Type B pancreatic cell (in vitro differentiated cells): ENCODE measurements at places on chromosomes 3 and 15.

- no peak for DNase-seq
These were observed 237.4 kb upstream of the UMPS start for GRCh38 chr3:124492824-124493223.

DNA sequence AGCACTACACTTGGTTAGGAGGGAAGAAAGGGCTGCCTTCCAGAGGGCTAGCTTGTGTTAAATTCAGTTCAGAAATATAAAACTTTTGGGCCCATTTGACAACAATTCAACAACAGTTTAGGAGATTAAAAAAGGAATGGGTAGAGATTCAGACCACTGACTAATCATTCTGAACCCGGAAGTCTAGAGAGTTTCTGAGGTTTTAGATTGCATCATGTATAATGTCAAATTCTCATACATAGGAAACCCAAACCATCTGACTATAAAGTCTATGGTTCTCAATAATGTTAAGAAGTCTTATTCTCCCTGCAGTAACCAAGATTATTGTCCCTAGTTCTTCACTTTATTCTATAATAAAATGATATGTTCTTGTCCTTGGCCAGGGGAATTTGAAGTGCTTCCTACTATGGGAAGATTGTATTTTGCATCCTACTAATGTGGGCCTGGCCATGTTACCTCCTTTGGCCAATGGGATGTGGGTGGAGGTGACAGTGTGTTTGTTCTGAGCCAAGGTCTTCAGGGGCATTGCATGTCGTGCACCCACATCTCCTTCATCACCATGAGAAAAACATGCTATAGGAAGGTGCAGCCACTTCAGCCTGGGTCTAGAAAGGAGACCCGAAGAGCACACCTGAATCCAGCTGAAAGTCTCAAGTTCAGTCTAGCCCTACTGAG lies 66.4 kb upstream of the CCNL1 start:
- no peak for DNase-seq

- DNase-seq, result no peak
These were observed 28.6 kb upstream of the UBE2E2 start for GRCh38 chr3:23174426-23175039.

GRCh38 chr3:172106989-172107388 lies 67.6 kb downstream of the FNDC3B start:
- DNase-seq, result no peak

DNA sequence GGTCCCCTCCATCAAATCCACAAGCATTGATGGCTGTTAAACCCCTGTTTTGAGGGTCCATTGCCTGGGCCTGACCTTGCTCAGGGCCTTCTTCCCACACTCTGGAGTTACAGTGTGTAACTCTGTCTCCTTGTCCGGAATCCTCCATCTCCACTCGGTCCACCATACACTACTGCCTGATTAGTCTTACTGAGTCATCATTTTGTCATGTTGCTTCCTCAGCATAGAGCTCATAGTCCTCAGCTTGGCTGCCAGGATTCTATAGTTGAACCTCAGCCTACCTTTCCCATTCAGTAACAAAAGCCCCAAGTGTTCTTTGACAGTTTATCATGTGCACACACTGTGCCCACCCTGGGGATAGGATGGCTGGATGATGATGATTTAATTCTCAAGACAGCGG lies 113.0 kb downstream of the PDE8A start:
- no peak for DNase-seq

GRCh38 chr15:25596644-25597562 lies 158.1 kb upstream of the UBE3A start:
- DNase-seq, result no peak

- DNase-seq, result no peak
These were observed 247.3 kb upstream of the KCNH8 start for GRCh38 chr3:18900994-18901393.

GRCh38 chr3:102741694-102742093 lies 306.9 kb downstream of the ZPLD1 start:
- no peak for DNase-seq

DNA sequence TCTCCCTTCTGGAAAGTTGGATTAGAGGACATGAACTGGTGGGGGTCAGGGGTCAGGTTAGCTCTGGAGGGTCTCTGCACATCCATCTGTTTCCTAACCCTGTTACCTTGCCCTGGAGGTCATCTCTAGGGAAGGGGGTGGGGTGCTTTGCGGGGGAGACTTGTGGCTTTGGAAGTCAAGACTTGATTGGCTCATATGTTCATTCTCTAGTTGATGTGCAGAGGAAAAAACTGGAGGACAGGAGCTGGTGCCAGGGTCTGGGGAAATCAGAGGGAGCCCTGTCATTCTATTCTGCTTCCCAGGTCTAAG lies 42.9 kb upstream of the ROPN1 start:
- no peak for DNase-seq

DNA sequence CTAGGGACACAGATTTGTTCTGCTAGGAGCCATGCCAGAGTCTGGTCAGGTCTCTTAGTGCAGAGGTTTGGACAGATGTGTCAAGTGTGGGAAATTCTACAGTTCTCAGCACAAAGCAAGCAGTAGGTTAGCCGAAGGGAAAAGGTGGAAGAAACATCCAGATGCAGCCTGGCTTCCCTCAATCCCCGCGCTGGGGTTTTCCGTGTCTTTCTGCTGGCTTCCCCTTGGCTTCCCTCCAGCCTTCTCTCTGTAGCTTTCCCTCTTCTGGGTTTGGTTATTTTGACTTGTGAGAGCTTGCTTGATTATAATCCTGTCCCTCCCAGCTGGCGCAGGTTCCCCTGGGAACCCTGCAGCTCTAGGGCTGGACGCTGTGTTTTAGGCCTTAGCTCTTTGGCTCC lies 4.1 kb downstream of the TF start:
- DNase-seq, result no peak

GRCh38 chr15:50110285-50110684 lies 8.7 kb downstream of the ATP8B4 start:
- no peak for DNase-seq

- no peak for DNase-seq
These were observed 35.6 kb upstream of the SPTSSB start for GRCh38 chr3:161406594-161407555.

GRCh38 chr3:12708584-12709192 lies 44.8 kb upstream of the RAF1 start:
- no peak for DNase-seq

DNA sequence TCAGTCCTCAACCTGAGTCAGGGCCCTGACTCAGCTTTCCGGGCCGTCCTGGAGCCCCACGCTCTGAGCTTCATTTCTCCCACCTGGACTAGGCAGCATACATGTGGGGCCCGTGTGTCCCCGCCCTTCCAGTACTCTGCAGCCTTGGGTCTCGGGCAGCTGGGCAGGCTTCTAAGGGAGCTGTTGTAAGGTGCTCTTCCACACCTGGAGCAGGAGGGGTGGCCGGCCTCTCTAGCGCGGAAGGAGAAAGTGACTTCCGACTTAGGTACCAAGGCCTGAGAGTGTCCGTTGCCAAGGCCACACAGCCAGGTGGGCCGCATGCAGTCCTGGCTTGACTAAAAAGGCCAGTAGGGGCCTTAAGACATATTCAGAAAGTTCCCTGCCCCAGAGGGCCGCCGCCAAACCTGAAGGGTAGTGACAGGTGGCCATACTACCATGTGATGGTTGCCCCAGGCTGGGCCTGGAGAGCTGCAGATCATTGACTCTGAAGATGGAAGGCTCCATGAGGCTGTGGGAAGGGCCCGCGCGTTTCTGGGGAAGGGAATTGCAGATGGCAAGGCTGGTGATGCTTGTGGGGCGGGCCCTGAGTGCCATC lies 9.4 kb upstream of the SEMA3B start:
- no peak for DNase-seq

GRCh38 chr3:111968319-111969054 lies 10.3 kb upstream of the ABHD10 start:
- DNase-seq, result no peak

DNA sequence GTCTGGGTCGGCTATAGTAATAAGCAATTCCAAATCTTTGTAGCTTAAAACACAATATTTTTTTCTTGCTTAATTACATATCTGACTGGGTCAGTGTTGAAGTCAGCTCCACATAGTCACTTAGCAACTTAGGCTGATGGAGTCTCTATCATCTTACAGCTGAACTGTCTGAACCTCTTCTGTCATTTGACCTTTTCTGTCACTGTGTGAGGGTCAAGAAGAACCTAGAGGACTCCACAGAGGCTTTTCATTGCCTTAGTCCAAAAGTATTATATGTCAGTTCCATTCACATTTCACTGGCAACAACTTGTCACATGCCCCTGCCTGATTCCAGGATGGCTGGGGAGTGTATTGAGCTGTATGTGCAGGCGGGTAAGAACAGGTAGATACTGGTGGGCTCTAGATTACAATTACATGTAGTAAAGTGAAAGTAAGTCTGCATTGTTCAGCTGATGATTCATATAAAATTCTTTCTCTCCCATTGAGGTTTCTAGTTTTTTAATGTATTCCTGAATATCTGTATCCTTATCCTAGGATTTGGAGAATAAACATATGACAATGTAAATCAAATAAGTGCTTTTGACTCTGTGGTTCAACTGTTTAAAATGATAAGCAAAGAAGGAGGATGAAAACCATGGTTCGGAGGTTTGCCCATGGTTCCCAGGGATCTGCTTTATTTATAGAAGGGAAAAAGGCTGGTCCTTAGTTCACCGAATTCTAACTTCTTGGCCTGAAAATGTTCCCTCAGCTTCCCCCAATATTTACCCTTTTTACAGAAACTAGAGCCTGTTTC lies 5.8 kb upstream of the ARPP21 start:
- DNase-seq, result no peak

- no peak for DNase-seq
These were observed 37.5 kb downstream of the TGFBR2 start for GRCh38 chr3:30643763-30644462.

- DNase-seq, result no peak
These were observed 2.2 kb downstream of the MYL3 start for GRCh38 chr3:46860810-46861604.

DNA sequence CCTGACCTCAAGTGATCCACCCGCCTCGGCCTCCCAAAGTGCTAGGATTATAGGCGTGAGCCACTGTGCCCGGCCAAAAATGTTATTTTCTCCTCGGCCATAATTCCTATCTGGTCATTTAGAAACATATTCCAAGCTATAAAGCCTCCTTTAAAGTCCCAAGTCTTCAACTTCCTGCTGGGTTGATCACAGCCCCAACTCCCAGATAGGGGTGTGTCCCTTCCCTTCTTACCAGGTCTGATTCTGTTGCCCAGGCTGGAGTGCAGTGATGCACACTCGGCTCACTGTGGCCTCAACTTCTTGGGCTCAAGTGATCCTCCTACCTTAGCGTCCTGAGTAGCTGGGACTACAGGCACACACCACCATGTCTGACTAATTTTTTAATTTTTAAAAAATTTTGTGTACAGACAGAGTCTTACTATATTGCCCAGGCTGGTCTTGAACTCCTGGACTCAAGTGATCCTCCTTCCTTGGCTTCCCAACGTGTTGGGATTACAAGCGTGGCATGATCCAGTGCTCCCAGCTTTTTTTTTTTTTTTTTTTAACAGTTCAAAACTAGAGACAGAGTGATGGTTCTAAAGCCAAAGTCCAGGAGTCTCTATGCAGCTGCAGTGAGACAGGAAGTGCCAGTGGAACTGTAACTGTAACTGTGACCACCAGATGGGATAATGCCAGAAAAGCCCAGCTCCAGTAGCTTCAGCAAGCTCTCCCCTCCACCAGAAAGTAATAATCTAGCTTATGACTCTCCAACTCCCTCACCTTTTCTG lies 8.2 kb upstream of the PRKAR2A start:
- DNase-seq, result no peak

- DNase-seq, result no peak
These were observed 2.3 kb upstream of the ZNF589 start for GRCh38 chr3:48238531-48239085.

GRCh38 chr3:67515778-67516177 lies 138.6 kb downstream of the SUCLG2 start:
- no peak for DNase-seq

DNA sequence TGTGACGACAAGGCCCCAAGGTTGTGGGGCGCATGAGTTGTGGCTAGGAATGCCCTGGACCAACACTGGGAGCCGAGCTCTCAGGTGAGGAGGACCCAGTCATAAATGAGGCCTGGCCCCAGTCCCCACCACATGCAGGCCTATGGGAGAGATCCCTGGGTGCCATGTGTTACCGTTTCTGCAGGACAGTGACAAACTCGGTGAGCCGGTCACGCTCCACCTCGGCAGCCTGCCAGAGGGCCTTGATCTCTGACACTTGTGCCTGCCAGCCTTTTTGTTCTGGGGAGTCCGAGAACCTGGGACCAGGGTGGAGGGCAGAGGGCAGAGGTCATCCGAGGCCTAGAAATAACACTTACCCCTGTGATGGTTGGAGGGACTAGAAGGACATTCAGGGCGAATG lies 27.7 kb upstream of the HHATL start:
- no peak for DNase-seq

- no peak for DNase-seq
These were observed 632.1 kb downstream of the ROBO2 start for GRCh38 chr3:77672016-77672415.

DNA sequence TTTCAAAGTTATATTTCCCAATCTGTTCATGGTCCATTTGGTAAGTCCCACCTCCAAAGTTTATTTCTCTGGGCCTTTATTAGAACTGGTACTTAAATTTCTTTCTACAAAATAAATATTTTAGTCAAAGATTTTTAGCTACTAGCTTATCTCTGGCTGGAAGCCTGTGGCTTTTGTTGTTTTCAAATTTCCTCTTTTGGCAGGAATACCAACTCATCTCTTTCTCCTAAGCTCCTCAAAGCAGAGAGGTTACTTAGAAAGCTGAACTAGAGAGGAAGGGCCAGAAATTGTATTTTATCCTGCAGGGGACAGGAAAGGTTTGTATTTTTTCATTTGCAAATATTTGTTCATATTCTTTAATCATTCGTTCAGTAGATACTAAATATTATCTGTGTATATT lies 227.8 kb downstream of the TBL1XR1 start:
- DNase-seq, result no peak

GRCh38 chr15:76057332-76058000 lies 2.3 kb upstream of the TMEM266 start:
- DNase-seq, result no peak

DNA sequence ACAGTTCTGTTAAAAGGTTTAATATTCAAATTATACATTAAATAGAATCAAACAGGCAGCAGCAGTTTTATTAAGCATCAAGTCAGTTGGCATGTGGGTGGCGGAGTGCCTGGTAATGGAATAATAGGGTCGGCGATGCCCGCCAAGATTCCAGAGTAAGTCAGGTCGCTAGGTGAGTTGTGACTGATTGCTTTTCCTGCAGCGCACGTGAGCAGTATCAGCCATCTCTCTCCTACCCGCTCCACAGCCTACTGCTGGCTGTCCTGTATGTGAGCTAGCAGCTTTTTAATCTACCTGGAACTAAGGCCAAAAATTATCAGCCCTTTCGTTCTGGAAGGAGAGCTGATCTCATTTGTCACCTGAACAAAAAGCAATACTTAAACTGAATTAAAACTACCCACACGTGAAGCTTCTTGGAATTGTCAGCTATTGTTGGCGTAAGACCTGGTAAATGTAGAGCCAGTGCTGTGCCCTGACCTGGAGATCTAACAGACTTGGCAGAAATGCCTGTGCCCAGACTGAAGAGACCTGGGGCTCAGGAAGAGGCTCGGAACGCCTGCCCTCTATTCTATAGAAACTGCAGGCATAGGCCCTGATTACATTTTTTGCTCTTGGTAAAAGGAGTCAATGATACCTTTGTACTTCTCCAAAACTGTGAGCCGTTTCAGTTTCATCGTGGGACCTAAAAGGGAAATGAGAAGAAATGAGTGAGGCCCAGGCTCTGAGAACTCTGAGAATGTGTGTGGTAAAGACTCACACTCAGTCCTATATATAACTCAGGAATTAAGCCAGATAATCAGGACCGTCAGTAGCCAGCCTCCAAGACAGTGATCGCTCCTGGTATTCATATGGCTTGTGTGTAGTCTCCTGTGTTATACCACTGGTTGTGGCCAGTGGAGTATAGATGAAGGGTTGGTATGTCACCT lies 21.9 kb downstream of the IDH3A start:
- DNase-seq, result peak; percentile 16

GRCh38 chr3:150330174-150330573 lies 77.9 kb upstream of the TSC22D2 start:
- no peak for DNase-seq
